ENCODE measurements at places on chromosomes 5 and 9. TPM values are rescaled to one million over a fixed set of nuclear protein-coding genes. Genes with fewer than 3 reads are reported as not detected.
A peak's percentile ranks its signal among the peaks of the same experiment; 100 is the strongest.

Gene PCDHA1
- polyA plus RNA-seq: 0.81 TPM

DNA sequence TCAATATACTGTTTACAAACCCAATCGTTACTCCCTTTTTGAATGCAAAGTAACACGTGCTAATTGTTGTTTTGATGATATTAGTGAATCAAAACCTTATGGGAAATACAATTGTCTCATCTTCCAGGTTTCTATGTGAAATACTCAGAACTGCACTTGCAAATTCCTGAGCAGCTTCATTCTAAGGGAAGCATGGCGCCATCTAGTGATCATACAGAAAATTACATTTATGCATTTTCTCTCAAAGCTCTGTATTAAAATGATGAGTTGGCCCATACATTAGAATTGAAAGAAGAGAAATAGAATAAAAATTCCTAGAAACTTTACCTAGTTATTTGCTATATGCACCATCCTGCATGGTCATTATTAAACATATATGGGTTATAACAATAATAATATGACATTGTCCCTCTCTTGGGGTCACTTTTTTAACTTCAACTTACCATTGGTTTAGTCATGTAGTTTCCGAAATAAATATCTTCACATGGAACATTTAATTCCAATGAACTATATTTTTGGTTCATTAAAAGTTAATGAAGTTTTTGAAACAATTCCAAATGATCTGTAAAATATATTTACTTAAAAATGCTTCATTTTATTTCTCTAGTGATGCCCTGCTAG, 220.0 kb downstream of the PDE4D start:
- no peak overlapping the region for H3K4me3 ChIP-seq
- H3K27me3 ChIP-seq: no peaks in the 10 kb centered on the region
- H3K4me1 ChIP-seq: no peaks in the 10 kb centered on the region
- DNase-seq: peak; percentile 76
- no peaks in the 10 kb centered on the region for H3K36me3 ChIP-seq

Gene ASS1
- polyA plus RNA-seq: 72.5 TPM

DNA sequence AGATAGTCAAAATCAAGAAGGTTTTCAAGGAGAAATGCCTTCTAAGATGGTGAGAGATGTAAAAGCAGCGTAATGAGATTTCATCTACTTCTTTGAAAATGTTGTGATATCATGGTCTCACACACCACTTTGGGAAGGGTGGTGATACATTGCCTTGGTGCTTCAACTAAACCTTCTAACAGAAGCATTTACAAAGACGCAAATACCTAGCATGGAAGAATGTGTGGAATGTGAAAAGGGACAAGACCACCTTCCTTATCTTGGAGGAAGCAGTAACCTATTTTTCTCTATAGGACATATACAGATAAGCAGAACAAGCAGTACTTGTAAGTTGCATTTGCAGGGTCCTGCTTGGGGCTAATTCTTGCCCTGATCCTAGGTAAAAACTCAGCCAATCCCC, 38.8 kb downstream of the PCA3 start:
- no peaks in the 10 kb centered on the region for H3K36me3 ChIP-seq
- H3K4me1 ChIP-seq: peaks cover 5% of the 10 kb centered on the region
- peak overlapping the region; percentile 60 for H3K27ac ChIP-seq

DNA sequence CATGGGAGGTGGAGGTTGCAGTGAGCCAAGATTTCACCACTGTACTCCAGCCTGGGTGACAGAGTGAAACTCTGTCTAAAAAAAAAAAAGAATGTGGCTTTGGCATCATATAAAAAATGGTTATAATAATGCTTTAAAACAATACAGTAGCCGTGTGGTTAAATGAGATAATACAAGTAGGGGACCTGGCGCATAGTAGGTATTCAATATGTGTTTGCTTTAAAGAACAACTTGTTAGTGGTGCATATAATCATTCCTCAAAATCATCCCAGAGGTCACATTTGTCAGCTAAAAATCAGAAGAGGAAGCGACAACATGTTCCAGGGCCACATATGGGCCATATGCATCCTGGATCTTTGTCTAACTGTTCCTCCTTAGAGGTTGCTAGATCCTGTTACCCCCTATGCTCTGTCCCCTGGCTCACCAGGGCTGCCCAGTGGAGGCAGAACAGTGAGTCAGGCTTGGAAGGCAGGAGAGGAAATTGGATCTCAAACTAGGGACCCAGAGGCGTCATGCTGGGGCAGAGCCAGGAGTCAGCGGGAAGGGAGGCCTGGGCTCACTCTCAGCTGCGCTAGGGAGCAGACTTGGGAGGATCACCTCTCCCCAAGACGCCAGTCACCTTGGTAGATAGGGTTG, 27.7 kb downstream of the LHX6 start:
- peaks cover 13% of the 10 kb centered on the region for H3K4me1 ChIP-seq
- DNase-seq: no peak
- H3K36me3 ChIP-seq: no peaks in the 10 kb centered on the region
- no peaks in the 10 kb centered on the region for H3K27me3 ChIP-seq

DNA sequence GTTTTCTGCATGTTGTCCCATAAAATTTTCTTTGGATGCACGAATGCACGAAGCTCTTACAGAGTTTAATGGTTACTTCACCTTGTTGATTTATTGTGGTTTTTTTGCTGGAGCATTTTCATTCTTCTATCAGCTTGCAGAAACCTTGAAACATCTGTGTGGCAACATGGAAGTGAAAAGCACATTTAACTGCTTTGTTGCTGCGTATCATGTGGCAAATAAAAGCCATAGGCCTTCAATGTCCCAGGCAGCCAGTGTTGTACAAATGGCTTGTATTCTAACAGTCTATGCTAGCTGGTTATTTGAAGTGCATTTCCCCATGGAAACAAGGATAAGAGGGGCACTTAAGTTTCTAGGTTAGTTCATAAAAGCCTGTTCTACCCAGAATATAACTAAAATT, 42.5 kb upstream of the RASGRF2 start:
- no peaks in the 10 kb centered on the region for H3K27me3 ChIP-seq
- peaks cover 7% of the 10 kb centered on the region for H3K4me1 ChIP-seq
- no peak for DNase-seq
- H3K4me3 ChIP-seq: no peak overlapping the region
- H3K27ac ChIP-seq: no peak overlapping the region

GRCh38 chr5:156835905-156836304, 14.2 kb upstream of the PPP1R2B start:
- DNase-seq: peak; percentile 81
- no peaks in the 10 kb centered on the region for H3K27me3 ChIP-seq
- H3K4me3 ChIP-seq: no peak overlapping the region
- no peaks in the 10 kb centered on the region for H3K4me1 ChIP-seq
- H3K36me3 ChIP-seq: no peaks in the 10 kb centered on the region

GRCh38 chr9:135890190-135891026, 16.9 kb downstream of the CAMSAP1 start:
- no peak for DNase-seq
- H3K27ac ChIP-seq: peak overlapping the region; percentile 55
- H3K27me3 ChIP-seq: no peaks in the 10 kb centered on the region
- H3K4me3 ChIP-seq: no peak overlapping the region
- H3K36me3 ChIP-seq: no peaks in the 10 kb centered on the region

GRCh38 chr5:175478008-175478383, 364 bp upstream of the SFXN1 start:
- H3K4me3 ChIP-seq: peak overlapping the region; percentile 94
- no peak overlapping the region for H3K27ac ChIP-seq
- no peak for DNase-seq
- H3K36me3 ChIP-seq: no peaks in the 10 kb centered on the region
- peaks cover 17% of the 10 kb centered on the region for H3K4me1 ChIP-seq

Gene PLK2
- polyA plus RNA-seq: 13.5 TPM

Gene PIP5K1B
- polyA plus RNA-seq: 2.1 TPM

DNA sequence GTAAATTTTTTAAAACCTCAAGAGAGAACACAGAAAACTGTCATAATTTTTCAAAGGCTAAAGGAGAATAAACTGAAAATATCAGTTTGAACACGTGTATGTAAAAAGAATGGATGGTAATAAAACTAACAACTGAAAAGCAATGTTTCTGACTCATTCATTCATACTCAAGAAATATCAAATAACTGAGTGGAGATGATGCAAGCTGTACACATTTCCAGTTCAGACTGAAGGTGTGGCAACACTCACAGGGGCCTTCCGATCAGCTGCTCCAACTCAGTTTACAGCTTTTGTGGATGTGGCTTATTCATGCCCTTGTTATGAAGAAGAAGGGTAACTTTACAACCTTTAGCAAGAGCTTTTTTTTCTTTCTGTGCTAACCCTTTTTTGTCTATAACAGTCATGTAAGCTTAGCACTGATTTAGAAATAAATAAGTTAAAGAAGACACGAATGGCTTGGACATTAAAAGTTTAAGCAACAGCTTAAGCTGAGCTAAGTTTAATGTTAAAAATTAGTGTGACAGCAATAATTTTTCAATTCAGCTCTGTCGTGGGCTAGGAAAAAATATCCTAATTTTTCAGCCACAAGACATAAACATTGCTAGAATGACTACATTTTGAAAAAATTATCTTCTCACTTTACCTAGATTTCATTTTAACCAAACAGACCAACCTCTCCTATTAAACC, 453.5 kb downstream of the RAB3C start:
- H3K27me3 ChIP-seq: peaks cover 42% of the 10 kb centered on the region
- DNase-seq: no peak
- no peaks in the 10 kb centered on the region for H3K36me3 ChIP-seq
- peaks cover 8% of the 10 kb centered on the region for H3K4me1 ChIP-seq
- no peak overlapping the region for H3K4me3 ChIP-seq

GRCh38 chr5:159175547-159175946, 33.8 kb downstream of the RNF145 start:
- H3K27ac ChIP-seq: no peak overlapping the region
- H3K4me3 ChIP-seq: no peak overlapping the region
- DNase-seq: no peak
- 0 out of 2 replicates have a peak, but pooled peaks cover 5% of the 10 kb centered on the region for H3K36me3 ChIP-seq
- no peaks in the 10 kb centered on the region for H3K4me1 ChIP-seq

Gene ZNF883
- polyA plus RNA-seq: 25.1 TPM

GRCh38 chr5:40217553-40217952, 462.2 kb upstream of the PTGER4 start:
- no peak overlapping the region for H3K27ac ChIP-seq
- no peak overlapping the region for H3K4me3 ChIP-seq
- no peaks in the 10 kb centered on the region for H3K27me3 ChIP-seq
- no peak for DNase-seq
- H3K36me3 ChIP-seq: no peaks in the 10 kb centered on the region
- no peaks in the 10 kb centered on the region for H3K4me1 ChIP-seq

Gene C5orf58
- 9.1 TPM for polyA plus RNA-seq

- peaks cover 2% of the 10 kb centered on the region for H3K36me3 ChIP-seq
- H3K4me3 ChIP-seq: no peak overlapping the region
- H3K27ac ChIP-seq: no peak overlapping the region
- H3K4me1 ChIP-seq: no peaks in the 10 kb centered on the region
- DNase-seq: no peak
- no peaks in the 10 kb centered on the region for H3K27me3 ChIP-seq
Measured at GRCh38 chr5:110753600-110753999, 14.8 kb downstream of the SLC25A46 start.

- H3K36me3 ChIP-seq: peaks cover 43% of the 10 kb centered on the region
- no peak overlapping the region for H3K4me3 ChIP-seq
- H3K4me1 ChIP-seq: no peaks in the 10 kb centered on the region
- peak; percentile 55 for DNase-seq
- H3K27me3 ChIP-seq: no peaks in the 10 kb centered on the region
- no peak overlapping the region for H3K27ac ChIP-seq
Measured at GRCh38 chr5:87400305-87400899, 12.3 kb downstream of the CCNH start.

Gene GLRA1
- polyA plus RNA-seq: not detected

GRCh38 chr9:82052081-82052480, 63.5 kb downstream of the SPATA31D1 start:
- no peak overlapping the region for H3K4me3 ChIP-seq
- no peaks in the 10 kb centered on the region for H3K4me1 ChIP-seq
- H3K27ac ChIP-seq: no peak overlapping the region
- no peaks in the 10 kb centered on the region for H3K27me3 ChIP-seq

- H3K4me3 ChIP-seq: peak overlapping the region; percentile 86
- H3K27me3 ChIP-seq: no peaks in the 10 kb centered on the region
Measured at GRCh38 chr9:130713286-130713960, 19.8 kb downstream of the EXOSC2 start.

- H3K4me3 ChIP-seq: no peak overlapping the region
- no peak for DNase-seq
- 0 out of 2 replicates have a peak, but pooled peaks cover 2% of the 10 kb centered on the region for H3K36me3 ChIP-seq
- H3K4me1 ChIP-seq: no peaks in the 10 kb centered on the region
- no peaks in the 10 kb centered on the region for H3K27me3 ChIP-seq
Measured at GRCh38 chr9:121184463-121184862, 17.2 kb downstream of the RAB14 start.

- H3K4me3 ChIP-seq: no peak overlapping the region
- no peaks in the 10 kb centered on the region for H3K27me3 ChIP-seq
- no peak overlapping the region for H3K27ac ChIP-seq
- no peaks in the 10 kb centered on the region for H3K4me1 ChIP-seq
Measured at GRCh38 chr5:6228257-6229250, 149.8 kb downstream of the MED10 start.

DNA sequence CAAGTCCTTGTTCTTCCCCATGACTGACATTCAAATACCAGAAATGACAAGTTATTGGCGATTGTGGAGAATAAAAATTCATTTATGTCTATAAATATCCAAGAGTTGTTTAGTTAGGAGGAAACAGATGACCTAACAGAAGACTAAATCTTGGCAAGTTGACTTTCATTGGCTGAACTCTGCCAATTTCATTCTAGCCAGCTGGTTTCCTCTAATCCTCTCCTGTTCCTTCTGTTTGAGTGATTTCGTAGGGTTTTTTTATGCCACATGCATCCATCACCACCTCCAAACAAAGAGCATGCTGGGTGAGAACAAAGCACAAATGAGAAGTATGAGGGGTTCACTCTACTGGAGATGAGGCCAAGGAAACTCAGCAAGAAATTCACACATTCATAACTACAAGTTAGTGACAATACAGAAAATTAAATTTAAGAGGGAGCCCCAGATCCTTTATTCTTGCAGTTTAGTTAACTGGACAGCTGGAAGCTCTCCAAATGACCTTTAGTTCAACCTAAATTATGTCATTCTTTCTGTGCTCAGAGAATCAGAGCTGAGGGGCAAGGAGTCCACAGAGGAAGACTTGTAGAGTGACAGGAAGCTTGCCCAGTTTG, 932.0 kb downstream of the TLE4 start:
- no peak for DNase-seq
- no peaks in the 10 kb centered on the region for H3K27me3 ChIP-seq
- no peak overlapping the region for H3K4me3 ChIP-seq
- H3K27ac ChIP-seq: no peak overlapping the region
- H3K4me1 ChIP-seq: peaks cover 9% of the 10 kb centered on the region

DNA sequence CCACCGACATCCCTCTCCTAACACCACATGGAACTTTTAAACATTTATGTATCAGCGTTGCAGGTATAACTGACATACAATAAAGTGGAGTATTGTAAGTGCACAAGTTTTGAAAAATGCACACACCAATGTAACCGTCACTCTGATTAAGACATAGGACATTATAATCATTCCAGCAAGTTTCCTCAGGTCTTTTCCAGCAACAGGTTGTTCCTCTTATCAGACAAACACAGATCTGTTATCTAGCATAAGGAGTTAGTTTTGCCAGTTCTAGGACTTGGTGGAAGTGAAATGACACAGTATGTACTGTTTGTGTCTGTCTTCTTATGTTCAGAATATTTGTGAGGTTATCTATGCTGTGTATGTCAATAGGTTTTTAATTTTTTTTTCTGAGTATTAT, 69.5 kb upstream of the TRPC7 start:
- H3K4me1 ChIP-seq: no peaks in the 10 kb centered on the region
- H3K36me3 ChIP-seq: no peaks in the 10 kb centered on the region
- no peak overlapping the region for H3K27ac ChIP-seq
- no peak overlapping the region for H3K4me3 ChIP-seq
